GM23248 (cell line): ENCODE measurements at places on chromosomes 2 and 18. TPM values are rescaled to one million over a fixed set of nuclear protein-coding genes. Genes with fewer than 3 reads are reported as not detected.

CCDC178 gene
- polyA plus RNA-seq: not detected in 2 replicates

SNTG2 gene
- polyA plus RNA-seq: not detected in 2 replicates

SDC1 gene
- 24.5 and 25.6 TPM in 2 replicates for polyA plus RNA-seq

NIF3L1 gene
- 26.7 and 29.4 TPM in 2 replicates for polyA plus RNA-seq

KCNK3 gene
- 0.04 TPM in 1 of 2 replicates, not detected in the other for polyA plus RNA-seq

NMUR1 gene
- polyA plus RNA-seq: not detected in 2 replicates

UGT1A1 gene
- polyA plus RNA-seq: not detected in 2 replicates

DNA sequence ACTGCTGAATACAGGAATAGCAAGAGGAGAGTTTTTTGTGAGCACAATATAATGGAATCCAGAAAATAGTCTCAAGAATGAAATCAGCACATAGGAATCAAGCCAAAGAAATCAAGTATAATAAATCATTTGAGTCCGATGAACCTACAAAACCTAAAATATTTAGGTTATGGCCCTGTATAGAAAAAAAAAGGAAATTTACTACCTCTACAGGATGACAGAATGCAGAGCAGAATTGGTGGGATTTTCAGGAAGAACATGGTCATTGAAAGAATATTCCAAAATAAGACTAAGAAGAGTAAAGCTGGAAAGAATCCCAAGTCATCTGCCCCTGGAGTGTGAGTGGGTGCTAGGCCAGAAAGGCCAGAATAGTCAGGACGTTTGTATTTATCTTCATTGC, 1041.2 kb upstream of the CDH2 start:
- DNase-seq: peak; percentile 28

- peak; percentile 76 for DNase-seq
Measured at GRCh38 chr18:22210311-22210754, 40.9 kb downstream of the GATA6 start.

DNA sequence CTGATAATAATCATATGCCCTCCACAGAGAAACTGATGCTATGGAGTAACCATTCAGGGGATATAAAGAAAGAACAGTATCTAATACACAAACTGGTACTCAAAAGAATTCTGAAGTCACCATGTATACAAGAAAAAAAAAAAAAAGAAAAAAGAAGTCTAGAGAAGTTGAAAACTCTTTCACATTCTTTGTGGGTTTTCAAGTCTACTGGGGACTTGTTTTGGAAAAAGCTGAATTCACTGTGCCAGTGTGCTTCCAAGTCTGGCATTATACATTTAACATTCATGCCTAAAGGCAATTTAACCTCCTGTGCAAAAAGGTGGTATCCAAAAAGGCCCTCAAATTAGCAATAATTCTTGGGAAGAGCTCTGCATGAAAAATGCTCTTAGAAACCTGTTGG, 94.8 kb upstream of the ITGB6 start:
- DNase-seq: no peak

DNA sequence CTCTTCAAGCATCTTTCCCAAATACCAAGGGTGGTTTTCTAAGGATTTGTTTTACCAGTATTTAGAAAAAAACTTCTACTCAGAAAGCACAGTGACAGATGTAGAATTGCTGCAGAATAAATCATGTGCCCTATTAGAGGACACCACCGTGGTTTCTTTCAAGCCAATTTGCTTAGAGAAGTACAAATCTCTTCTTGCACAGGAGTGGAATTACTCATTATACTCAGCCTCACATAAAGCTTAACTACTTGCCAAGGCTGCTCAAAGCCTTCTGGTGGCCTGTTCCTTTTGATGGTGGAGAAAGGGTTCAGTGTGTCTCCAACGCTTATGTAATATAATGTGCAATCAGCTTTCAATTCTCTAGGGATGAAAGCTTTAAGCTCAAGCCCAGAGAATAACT, 66.5 kb upstream of the CTNNA2 start:
- DNase-seq: no peak

DNA sequence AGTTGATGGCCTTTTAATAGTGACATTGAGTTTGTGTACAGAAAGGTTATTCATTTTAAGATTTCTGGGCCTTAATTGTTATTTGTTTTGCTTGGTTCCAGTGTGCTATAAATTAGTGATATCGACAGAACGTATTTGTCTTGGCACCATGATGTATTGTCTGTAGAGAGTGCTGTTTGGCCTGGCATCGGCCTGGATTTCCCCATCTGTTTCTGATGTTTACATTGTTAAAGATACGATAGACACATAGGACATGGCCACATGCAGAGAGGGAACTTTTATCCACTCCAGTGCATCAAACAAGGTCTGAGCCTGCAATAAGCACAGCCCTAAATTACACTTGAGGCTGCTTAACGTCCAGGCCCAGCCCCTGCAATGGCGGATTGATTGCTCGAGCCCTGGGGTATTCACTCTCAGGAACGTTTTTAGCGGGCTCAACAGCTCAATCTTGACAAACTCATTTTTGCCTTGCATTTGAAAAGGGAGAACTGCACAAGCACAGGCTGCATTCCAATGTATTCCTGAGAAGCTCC, 144.7 kb downstream of the SLC4A3 start:
- no peak for DNase-seq
